Cerebellar nuclear complex (tissue), 1 donor: ENCODE measurements at places on chromosomes 4 and X.

DNA sequence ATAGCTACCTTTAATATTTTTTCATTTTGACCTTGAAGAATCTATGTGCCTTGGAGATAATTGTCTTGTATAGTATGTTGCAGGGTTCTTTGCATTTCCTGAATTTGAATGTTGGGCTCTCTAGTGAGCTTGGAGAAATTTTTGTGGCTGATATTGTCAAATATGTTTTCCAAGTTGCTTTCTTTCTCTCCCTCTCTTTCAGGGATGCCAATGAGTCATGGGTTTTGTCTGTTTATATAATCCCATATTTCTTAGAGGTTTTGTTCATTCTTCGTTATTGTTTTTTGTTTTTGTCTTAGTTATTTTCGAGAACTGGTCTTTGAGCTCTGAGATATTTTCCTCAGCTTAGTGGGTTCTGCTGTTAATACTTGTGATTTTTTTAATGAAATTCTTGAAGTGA lies 20.7 kb downstream of the RAB40AL start:
- DNase-seq = no peak

DNA sequence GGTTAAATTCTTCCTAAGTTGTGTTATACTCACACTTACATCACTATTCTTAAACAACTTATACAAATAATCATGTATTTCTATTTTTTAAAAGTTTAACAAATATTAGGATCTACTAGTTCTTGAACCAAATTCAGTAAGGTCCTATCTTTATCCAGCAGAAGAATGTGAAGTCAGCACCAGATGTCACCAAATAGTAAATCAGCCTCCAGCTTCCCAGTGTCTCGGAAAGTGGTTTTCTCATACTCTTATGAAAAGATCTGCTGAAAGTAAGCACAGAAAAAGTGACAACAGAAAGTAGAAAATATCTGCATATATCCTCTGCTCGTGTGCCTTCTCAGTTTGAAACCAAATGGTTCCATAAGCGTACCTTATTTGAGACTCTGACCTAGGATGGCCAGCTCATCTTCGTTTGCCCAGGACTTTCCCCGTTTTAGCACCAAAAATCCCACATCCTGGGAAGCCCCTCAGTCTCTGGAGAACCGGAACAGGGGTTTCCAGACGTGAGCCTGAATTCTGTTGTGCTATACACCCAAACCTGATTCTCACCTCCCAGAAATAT lies 98.0 kb upstream of the DCLK2 start:
- DNase-seq = no peak

- no peak for DNase-seq
Observed at GRCh38 chr4:16075975-16076757, 7.7 kb downstream of the PROM1 start.

DNA sequence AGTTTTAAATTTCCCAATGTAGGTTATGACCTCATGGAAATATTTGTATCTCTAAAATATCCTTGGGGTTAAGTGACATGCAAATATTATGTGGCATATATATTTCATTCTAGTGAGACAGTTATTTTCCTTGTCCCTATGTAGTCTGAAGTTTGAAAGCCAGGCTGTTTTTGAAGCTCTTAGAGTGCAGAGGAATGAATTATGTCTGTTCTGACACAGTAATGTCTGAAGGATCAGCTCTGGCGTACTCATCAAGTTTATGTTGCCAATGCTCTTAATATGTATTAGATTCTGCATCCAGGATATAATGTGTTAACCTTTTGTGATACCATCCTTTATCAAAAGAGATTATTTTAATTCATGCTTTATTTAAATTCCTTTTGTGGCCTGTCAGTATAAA lies 355.8 kb downstream of the PCDH7 start:
- DNase-seq = no peak

GRCh38 chrX:43718546-43718945 lies 62.4 kb downstream of the MAOA start:
- no peak for DNase-seq
